ENCODE measurements at places on chromosomes 6 and 20. TPM values are rescaled to one million over a fixed set of nuclear protein-coding genes. Genes with fewer than 3 reads are reported as not detected.
A peak's percentile ranks its signal among the peaks of the same experiment; 100 is the strongest.

DNA sequence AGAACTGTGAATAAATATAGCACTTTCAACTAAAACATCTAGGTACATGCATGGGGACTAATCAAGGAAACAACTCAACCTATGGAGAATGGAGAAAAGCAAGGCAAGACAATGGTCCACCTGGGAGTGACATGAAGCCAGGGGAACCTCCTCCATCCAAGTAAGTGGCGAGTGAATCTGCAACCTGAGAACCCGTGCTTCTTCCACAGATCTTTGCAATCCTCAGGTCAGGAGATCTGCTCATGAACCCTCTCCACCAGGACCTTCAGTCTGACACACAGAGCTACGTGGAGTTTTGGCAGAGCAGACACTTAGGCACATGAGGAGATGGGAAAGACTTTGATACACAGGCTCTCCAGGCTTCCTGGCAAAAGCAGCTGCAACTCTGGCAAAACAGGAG is 58.8 kb upstream of the KHDRBS2 start:
- DNase-seq, result no peak

GRCh38 chr6:165186041-165186440 is 123.4 kb downstream of the C6orf118 start:
- no peak for DNase-seq

DNA sequence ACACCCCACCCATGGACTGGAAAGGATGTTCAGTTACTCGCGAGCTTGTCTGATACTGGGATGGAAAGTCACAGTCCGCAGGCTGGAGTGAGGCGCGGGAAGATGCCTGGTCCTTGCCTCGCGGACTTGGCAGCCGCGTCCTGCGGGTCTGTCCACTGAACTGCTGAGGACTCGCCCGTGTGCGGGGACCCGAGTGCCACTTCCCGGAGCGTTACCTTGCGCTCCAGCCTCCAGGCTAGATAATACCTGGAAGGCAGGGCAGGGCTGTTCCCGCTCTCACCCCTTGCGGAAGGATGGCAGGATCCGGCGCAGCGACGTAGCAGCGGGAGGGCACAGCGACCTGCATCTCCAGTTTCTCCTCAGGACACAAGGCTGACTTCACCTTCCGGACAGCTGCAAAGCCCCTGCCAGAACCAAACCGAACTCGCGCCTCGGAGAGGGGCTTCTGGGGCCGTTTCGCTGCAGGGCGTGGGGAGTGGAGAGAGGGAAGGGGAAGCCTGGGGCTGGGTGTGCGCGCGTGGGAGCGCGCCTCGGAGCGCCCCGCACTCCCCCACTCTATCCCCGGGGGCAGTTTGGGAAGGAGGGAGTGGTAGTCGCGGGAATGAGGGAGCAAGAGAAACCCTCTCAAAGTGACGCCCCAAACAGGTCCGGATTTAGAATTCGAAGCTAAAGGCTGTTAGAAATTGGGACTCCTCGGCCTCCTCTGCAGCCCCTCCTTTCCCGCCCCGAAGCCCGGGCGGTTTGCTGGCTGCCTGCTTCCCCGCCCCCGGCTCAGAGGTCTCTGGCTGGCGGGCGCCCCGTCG is at the start of gene KCNQ5:
Gene KCNQ5, plus strand, starts transcription at position 774 of the 803 bp plus-strand sequence.
- DNase-seq, result peak; percentile 28

DNA sequence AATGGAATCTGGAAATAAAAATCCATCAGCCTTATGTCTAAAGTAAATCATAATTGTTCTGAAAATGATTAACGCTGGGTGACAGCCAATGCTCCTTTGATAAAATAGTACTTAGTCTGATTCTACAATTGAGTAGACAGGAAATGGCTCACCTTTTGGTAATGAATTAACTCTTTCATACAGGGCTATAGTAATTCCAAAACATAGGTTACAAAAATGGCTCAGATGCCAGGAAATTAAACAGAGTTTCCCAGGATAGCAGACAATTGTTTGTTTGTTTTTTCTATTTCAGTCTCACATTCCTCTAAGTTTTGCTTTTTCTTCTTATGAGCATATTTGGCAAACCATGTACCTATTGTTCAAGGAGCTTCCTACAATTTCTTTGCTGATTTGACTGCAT is 257.2 kb upstream of the EPHA7 start:
- no peak for DNase-seq

- DNase-seq, result no peak
These were observed 163.0 kb upstream of the CST7 start for GRCh38 chr20:24786111-24786495.

DNA sequence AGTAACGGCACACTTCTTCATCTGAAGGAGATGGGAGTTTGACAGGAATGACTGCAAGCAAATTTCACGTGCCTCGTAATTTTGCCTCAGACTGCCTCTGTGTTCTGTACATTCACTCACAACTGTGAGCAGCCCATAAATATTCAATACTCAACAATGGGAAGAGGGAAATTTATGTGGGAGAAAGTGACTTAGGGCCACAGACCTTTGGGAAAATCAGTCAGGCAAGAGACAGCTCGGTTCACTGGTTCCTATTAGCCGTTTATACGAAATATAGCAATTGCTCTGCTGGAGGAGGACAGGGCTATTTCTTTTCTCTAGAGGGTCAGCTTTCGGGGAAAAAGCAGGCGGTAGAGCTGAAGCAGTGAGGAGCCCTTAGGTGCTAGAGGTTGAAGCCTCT is 28.0 kb downstream of the OPN5 start:
- DNase-seq, result no peak

GRCh38 chr6:11822346-11822745 is 43.7 kb upstream of the ADTRP start:
- DNase-seq, result no peak

DNA sequence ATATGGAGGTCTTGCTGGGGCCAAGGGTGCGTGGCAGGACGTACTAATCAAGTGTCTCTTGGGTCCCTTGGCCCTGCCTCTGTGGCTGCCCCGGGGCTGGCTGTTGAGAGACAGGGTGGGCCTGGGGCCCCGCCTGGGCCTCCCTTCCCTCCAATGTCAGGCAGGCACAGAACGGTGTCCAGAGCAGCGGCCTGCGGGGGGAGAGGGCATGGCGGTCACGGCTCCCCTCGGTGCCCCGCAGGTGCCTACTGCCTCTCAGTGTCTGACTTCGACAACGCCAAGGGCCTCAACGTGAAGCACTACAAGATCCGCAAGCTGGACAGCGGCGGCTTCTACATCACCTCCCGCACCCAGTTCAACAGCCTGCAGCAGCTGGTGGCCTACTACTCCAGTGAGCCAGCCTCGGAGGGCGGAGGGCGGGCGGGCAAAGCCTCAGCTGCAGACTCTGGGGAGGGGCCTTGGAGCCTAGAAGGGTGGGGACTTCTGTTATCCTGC is 50.0 kb downstream of the SRC start:
- DNase-seq, result no peak

- DNase-seq, result no peak
These were observed 149.1 kb upstream of the FAM83B start for GRCh38 chr6:54697424-54697823.

- no peak for DNase-seq
These were observed 971.3 kb upstream of the DEFB115 start for GRCh38 chr20:30286157-30286556.

GRCh38 chr6:112912416-112913101 is 565.4 kb downstream of the RFPL4B start:
- DNase-seq, result no peak

DNA sequence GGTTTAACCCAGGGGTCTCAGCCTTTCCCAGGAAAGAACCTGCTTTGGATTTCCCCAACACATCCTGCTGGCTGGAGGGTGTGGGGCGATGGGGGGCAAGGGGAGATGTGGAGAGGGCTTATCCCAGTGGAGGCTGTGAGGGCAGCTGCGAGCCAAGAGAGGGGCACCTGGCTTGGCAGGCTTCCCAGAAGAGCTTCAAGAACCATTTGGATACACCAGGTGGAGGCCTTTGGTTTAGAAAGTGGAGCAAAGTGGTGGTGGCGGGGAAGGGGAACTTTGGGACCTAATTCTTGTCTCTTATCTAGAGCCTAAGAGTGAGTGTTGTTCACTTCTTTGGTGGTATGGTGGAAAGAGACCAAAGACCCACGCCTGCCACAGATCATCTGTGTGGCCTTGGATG is 12.4 kb downstream of the CD40 start:
- DNase-seq, result no peak

DNA sequence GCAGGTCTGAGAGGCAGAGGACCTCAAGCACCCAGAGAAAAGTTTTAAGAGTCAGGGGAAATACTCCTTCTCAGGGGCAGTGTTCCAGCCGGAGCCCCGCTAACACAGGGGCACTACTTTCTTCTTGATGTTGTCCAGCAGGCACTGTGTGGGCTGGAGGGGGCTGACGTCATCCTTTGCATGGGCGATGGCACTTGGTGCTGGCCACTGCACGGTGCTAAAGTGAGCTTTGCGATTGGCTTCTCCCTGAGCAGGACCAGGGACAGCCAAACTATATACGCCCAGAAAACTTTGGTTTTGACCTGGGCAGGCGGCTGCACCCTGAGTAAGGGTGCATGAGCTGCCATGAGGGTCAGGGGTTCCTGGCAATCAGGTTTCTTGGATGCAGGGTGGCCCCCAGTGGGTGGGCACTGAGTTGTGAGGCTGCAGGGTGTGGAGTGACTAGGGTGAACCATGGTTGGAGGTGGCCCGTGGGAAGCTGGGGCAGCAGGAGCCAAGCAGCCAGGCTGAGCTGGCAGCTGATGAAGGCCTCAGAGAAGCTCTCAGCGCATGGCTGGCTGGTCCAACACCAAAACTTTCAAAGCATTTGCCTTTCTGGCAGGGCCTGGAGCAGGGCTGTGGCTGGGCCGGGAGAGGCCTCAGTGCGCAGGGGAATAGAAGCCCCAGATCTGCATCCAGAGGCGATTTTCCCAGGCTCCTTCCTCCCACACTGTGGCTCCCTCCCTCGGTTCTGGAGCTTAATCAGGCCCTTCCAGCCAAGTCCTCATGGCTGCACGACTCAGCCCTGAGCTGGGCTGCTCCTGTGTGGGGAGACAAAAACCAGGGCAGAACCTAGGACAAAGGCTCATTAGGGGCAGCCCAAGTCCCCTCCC is 18.3 kb downstream of the MRPS18A start:
- no peak for DNase-seq

- DNase-seq, result no peak
These were observed 159.3 kb upstream of the SHLD1 start for GRCh38 chr20:5590899-5591298.

DNA sequence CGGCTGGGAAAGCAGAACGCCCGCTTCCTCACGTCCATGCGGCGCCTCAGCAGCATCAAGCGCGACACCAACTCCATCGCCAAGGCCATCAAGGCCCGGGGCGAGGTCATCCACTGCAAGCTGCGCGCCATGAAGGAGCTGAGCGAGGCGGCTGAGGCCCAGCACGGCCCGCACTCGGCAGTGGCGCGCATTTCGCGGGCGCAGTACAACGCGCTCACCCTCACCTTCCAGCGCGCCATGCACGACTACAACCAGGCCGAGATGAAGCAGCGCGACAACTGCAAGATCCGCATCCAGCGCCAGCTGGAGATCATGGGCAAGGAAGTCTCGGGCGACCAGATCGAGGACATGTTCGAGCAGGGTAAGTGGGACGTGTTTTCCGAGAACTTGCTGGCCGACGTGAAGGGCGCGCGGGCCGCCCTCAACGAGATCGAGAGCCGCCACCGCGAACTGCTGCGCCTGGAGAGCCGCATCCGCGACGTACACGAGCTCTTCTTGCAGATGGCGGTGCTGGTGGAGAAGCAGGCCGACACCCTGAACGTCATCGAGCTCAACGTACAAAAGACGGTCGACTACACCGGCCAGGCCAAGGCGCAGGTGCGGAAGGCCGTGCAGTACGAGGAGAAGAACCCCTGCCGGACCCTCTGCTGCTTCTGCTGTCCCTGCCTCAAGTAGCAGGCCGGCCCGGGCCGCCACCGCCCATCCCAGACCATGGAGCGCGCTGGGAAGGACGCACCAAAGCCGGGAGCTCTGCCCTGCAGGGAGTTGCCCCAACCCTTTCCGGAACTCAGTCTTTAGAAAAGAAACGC is 36.7 kb downstream of the STX11 start:
- DNase-seq, result no peak

GRCh38 chr20:19718880-19719279 is 39.2 kb upstream of the RIN2 start:
- DNase-seq, result no peak

- no peak for DNase-seq
These were observed 68.7 kb downstream of the PHACTR2 start for GRCh38 chr6:143746202-143747119.

DNA sequence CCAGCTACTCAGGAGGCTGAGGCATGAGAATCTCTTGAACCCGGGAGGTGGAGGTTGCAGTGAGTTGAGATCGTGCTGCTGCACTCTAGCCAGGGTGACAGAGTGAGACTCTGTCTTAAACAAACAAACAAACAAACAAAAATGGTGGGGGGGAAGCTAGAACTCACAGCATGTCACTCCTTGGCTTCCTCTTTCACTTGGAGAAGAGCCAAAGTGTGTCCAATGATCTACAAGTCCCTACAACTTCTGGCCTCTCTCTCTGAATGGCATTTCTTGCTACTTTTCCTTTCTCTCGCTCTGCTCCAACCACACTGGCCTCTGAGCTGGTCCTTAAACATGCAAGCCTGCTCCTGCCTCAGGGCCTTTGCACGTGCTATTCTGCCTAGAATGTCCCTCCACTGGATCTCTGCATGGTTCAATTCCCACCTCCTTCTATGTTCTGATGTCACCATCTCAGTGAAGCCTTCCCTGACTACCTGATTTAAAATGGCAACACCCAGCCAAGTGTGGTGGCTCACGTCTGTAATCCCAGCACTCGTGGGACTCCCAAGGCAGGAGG is 8.1 kb downstream of the TLDC2 start:
- DNase-seq, result no peak

DNA sequence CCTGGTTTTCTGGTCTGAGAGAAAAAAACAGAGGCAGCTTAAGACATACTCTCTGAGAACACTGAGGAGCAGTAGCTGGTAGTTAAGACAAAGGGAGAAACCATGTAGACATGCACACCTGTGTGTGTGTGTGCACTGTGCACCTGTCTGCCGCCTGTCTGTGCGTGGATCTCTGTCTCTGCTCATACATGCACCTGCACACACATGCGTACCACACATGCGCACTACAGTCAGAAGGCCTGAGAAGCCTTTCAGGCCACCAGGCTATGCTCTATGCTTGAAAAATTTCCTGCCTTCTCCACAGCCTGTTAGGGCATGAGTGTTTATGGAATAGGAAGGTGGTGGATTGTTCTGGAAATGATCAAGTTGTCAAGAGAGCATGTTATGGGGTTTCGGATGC is 103.5 kb downstream of the CDH4 start:
- DNase-seq, result no peak

- no peak for DNase-seq
These were observed 30.5 kb upstream of the RPP40 start for GRCh38 chr6:5034328-5034727.

GRCh38 chr6:116714296-116714695 is 33.3 kb downstream of the KPNA5 start:
- no peak for DNase-seq

The ADGB gene
- total RNA-seq, result 1.6 TPM

The CYP21A2 gene
- total RNA-seq, result not detected

The VSX1 gene
- not detected for total RNA-seq

The ADTRP gene
- 106 TPM for total RNA-seq

The PTCRA gene
- total RNA-seq, result not detected

The CGA gene
- not detected for total RNA-seq

The CALHM6 gene
- 4.2 TPM for total RNA-seq

The MEP1A gene
- 197 TPM for total RNA-seq

The RUNX2 gene
- 2.5 TPM for total RNA-seq

The ABRACL gene
- 117 TPM for total RNA-seq

The NFS1 gene
- total RNA-seq, result 31.5 TPM

The LZTS3 gene
- 5.5 TPM for total RNA-seq

The RAD21L1 gene
- total RNA-seq, result not detected

The MPIG6B gene
- 0.20 TPM for total RNA-seq

The PGC gene
- not detected for total RNA-seq

The TCP11 gene
- not detected for total RNA-seq
